ENCODE measurements at places on chromosomes 12 and 14. TPM values are rescaled to one million over a fixed set of nuclear protein-coding genes. Genes with fewer than 3 reads are reported as not detected.

- no peak for DNase-seq
Measured at GRCh38 chr14:101979666-101980065, 15.3 kb downstream of the DYNC1H1 start.

- no peak for DNase-seq
Measured at GRCh38 chr12:122489038-122489437, 11.7 kb downstream of the ZCCHC8 start.

HAL gene
- not detected for total RNA-seq

- DNase-seq: no peak
Measured at GRCh38 chr14:105064721-105065143, 498 bp downstream of the GPR132 start.

Data from dorsolateral prefrontal cortex (tissue), 122 donors.